Activated CD8-positive, alpha-beta memory T cell treated with anti-CD3 and anti-CD28 coated beads for 1 hour (primary cell): ENCODE measurements at places on chromosomes 5 and 9.

DNA sequence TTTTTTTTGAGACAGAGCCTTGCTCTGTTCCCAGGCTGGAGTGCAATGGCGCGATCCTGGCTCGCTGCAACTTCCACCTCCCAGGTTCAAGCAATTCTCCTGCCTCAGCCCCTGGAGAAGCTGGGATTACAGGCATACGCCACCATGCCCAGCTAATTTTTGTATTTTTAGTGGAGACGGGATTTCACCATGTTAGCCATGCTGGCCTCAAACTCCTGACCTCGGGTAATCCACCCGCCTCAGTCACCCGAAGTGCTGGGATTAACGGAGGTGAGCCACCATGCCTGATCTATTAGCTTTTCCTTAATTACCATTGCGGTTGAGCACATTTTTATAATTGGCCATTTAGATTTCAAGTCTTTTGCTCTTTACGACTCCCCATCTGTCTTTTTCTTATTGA, 2.9 kb upstream of the FLT4 start:
- no peak for DNase-seq

GRCh38 chr5:43231977-43232376, 40.0 kb downstream of the NIM1K start:
- DNase-seq, result no peak

DNA sequence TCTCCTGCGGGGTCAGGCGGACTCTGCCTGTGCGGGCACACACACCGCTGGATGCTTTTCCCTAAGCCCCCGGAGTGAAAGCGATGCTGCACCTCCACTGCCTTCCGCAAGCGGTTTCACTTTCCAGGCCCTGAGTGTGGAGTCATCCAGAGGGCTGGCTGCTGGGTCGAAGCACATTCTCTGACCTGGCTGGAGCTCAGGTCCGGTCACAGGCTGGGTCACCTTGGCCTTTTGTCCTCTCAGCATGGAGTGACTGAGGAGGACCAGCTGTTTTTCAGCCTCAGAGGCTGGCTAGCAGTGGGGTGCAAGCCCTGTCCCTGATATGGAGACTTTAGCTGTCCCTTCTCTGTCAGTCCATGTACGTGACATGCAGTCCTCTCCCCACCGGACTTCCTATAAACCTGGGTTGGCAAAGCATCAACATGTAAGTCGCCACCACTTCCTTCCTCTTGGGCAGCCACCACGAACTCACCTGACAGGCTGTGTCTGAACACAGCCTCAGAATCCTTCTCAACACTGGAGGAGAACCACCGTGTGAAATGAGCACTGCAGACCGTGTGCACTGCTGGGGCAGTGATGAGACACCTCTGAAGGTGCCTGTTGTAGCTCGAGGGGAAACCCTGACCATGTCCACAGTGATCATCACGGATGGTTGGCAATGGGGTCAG, 51.3 kb downstream of the GADD45G start:
- DNase-seq, result no peak

DNA sequence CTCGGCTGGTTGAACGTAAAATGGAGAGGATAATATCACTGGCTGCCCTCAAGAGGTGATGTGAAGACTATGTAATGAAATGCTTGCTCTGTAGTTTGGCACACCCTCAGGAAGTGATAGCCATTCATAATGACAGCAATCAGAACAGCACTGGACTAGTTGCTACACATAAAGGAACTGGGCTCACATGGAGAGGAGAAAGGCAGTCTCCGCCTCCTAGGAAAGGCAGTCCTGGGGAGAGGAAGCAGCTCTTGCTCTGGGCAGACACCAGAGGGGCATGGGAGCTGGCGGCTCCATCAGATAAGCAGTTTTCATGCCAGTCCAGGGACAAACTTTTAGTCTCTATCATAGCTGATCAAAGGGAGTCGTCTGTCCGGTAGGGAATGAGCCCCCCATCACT, 46.9 kb downstream of the ARHGEF37 start:
- DNase-seq, result no peak

DNA sequence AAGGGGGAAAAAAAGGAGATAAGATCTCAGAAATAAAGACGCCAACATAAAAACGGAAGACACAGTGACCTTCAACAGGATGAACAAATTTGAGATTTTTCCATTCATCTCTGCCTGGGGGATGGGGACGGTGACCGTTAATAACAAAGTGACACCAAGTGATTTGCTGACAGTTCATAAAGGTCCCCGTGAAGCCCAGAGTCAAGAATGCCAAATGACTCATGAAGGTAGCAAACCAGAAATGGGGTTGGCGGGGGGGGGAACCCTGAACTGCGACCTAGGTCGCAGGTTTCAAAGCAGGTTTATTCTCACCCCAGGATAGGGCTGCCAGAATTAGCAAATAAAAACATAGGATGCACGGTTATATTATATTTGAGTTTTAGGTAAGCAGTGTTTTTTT, 21.1 kb upstream of the SHB start:
- no peak for DNase-seq

DNA sequence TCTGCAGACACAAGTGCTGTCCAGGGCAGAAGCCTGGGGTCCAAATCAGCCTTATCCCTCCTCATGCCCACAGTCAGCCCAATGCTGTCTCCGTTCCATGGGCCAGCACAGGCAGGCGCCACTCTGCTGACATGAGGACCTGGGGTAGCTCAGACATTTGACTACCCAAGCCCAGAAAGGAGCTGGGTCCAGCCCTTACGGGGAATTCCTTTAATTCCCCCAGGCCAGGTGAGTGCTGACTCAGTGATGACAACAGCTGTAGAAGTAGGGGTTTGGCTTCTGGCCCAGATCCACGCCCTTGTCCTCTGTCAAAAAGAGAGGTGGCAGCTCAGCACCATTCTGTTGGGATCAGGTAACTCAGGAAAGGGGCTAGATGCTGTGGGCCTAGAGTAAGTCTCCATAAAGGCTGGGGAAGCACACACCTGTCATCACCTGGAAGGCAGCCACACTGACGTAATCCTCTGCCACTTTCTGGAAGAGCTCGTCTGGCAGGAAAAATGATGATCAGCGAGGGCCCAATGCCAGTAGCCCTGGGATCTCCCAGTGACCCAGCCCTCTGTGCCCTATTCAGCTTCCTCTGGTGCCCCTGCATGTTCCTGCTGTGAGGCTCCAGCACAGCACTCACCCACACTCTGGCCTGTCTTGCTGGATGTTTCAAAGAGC, 1.9 kb downstream of the RAB24 start:
- no peak for DNase-seq

DNA sequence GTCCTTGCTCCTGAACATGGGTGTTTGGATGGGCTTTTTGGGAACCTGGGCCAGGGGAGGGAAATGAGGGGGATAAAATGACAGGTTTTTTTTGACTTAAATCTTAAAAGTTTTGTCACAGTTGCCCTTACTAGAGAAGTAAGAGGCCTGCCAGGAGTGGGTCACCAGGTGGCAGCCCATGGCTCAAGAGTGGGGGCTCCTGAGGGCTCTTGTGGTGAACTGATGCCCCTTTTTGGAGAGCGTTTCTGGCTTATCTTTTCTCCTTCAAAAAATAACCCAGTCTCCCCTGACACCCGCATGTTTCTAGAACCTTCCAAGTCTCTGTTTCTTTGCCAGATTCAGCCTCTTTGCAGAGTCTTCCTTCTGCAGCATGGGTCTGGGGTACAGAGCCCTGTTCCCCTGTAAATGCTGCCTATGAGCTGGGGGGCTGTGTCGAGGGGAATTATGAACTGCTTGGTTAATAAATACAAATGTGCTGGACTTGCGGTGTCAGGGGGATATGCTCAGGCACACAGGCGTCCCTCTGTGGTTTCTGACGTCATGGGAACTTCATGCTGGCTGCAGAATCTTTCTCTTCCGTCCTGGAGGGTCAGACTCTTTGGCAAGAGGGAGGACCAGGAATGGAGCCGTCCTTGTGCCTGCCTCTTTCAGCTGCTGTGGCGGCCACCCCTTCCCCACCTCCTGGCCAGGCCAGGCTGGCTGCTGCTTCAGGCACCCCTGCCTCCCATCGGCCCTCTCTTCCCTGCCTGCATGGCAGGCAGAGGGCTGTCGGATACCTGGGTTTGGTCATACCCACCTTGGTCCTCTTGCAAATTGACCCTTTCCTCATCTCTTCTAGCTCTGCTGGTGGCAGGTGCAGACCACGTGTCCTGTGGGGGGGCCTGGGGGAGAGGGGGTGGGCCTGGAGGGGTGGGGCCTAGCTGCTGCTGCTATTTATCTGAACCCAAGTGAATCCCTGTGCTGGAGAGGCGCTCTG, 30.1 kb downstream of the PTPA start:
- no peak for DNase-seq
